ENCODE measurements at places on chromosomes 13 and 19. TPM values are rescaled to one million over a fixed set of nuclear protein-coding genes. Genes with fewer than 3 reads are reported as not detected.

Gene S1PR4
- total RNA-seq, result 1.9 TPM

Gene PSPN
- 0.71 TPM for total RNA-seq

Gene NCR1
- not detected for total RNA-seq

Gene SHD
- not detected for total RNA-seq

Gene RNF113B
- not detected for total RNA-seq

Gene ZNF837
- 1.4 TPM for total RNA-seq

Gene C1QTNF9
- total RNA-seq, result not detected

Gene HIPK4
- not detected for total RNA-seq

Gene FGF22
- 1.7 TPM for total RNA-seq

Gene ZNF497
- total RNA-seq, result 0.49 TPM

Gene FPR1
- 5.0 TPM for total RNA-seq

Gene PSG1
- total RNA-seq, result not detected

Gene HCST
- 3.9 TPM for total RNA-seq

Gene GET3
- 49.7 TPM for total RNA-seq

All from sigmoid colon (tissue), 7 donors.